ENCODE measurements at places on chromosomes 13 and 19.
A peak's percentile ranks its signal among the peaks of the same experiment; 100 is the strongest.

DNA sequence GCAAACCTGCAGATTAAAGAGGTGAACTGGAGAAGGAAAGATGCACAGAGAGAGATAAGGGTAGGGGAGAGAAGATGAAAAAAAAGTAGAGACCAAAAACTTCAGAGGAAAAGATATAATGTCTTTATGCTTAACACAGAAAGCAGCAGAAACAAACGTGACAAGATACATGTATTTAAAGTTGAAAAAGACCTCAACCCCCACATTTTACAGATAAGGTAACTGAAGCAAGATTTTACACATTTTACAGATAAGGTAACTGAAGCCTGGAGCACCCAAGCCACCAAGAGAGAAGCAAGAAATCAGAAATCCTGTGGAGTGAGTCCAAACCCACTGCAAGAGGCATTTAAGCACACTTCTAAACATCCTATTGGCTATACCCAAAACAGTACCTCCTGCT, 185.3 kb downstream of the TBC1D4 start:
- no peak for DNase-seq
- H3K4me3 ChIP-seq: no peak overlapping the region
- no peaks in the 10 kb centered on the region for H3K27me3 ChIP-seq
- peaks cover 7% of the 10 kb centered on the region for H3K4me1 ChIP-seq
- H3K27ac ChIP-seq: no peak overlapping the region

DNA sequence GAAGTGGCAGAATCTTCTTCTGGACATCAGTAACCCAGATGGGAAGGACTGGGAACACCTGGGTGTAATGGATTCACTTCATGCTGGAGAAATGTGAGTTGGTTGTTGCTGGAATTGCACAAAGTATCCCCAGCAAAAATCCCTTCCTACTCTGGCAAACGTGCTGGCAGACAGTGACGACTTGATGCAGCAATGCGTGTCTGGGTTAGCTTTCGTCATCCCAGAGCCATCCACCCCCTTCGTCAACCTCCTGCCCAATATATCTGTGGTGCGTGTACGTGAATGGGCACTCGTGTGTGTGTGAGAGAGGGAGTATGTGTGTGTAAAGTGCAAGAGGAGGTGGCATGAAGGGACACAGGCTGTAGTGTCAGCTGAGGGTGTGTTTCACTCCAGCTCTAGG, 70.9 kb downstream of the TM9SF2 start:
- H3K4me1 ChIP-seq: peaks cover 5% of the 10 kb centered on the region
- no peak for DNase-seq
- no peak overlapping the region for H3K4me3 ChIP-seq
- H3K36me3 ChIP-seq: peaks cover 4% of the 10 kb centered on the region

- H3K27me3 ChIP-seq: no peaks in the 10 kb centered on the region
- H3K36me3 ChIP-seq: no peaks in the 10 kb centered on the region
- no peaks in the 10 kb centered on the region for H3K4me1 ChIP-seq
- H3K27ac ChIP-seq: no peak overlapping the region
- DNase-seq: no peak
- H3K4me3 ChIP-seq: no peak overlapping the region
These were observed 257.8 kb downstream of the ENOX1 start for GRCh38 chr13:43528992-43529391.

GRCh38 chr13:32657309-32657708, 71.1 kb downstream of the PDS5B start:
- no peak overlapping the region for H3K4me3 ChIP-seq
- no peak for DNase-seq
- no peaks in the 10 kb centered on the region for H3K27me3 ChIP-seq
- H3K36me3 ChIP-seq: peaks cover 47% of the 10 kb centered on the region
- peaks cover 9% of the 10 kb centered on the region for H3K4me1 ChIP-seq
- no peak overlapping the region for H3K27ac ChIP-seq

DNA sequence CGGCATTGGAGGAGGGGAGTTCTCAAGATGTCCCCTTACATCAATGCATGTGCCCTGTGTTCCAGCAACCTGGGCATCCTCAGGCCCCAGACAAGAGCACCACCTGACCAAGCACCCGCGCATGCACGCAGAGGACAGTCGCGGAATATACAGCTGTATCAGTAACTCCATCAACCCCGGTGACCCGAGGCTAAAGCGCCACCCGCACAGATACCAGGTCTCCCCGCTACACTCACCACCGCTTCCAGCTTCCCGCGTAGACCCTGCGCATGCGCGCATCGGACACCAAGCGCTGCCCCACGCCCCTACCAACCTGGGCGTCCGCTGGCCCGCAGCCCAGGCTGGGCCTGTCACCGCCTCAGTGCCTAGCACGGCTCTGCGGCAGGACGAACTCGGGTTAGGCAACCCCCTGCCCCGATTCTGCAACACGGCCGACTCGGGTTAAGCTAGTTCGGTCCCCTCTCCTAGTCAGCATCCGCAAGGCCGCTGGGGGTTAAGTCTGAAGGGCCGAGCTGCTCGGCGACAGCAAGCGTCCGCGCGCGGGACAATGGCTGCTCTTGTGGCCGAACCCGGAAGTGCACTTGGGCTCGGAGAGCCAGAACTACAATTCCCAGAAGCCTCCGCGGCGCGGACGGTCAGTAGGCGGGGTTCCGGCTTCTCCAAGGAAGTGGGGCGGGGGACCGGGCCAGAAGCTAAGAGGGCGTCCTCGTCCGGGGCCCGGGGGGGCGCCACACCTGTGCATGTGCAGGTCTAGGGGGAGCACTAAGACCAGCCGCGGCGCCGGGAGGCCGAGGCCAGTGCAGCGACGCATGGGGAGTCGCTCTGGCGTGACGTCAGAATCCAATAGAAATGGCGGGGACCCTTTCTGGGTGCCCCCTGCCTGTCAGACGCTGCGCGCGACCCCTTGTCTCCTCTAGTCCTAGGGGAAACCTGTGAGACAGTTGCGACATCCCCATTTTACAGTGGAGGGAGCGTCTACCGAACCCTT, at the start of gene ZNF180:
Gene ZNF180, minus strand, starts transcription at position 561 of the 988 bp plus-strand sequence. CDS start 3,188 bp downstream, outside the sequence.
- peaks cover 10% of the 10 kb centered on the region for H3K4me1 ChIP-seq
- peak; percentile 96 for DNase-seq
- peak within 1 kb of the TSS; percentile 96 for H3K4me3 ChIP-seq
- H3K27ac ChIP-seq: peak within 1 kb of the TSS; percentile 94
- H3K36me3 ChIP-seq: peaks cover 41% of the 10 kb centered on the region

GRCh38 chr19:13974073-13974472, 21.8 kb downstream of the DCAF15 start:
- H3K27ac ChIP-seq: peak overlapping the region; percentile 73
- DNase-seq: no peak
- H3K36me3 ChIP-seq: peaks cover 13% of the 10 kb centered on the region

- H3K27ac ChIP-seq: no peak overlapping the region
- DNase-seq: no peak
- H3K4me3 ChIP-seq: no peak overlapping the region
These were observed 24.2 kb upstream of the C1QTNF9B start for GRCh38 chr13:23921451-23921888.

DNA sequence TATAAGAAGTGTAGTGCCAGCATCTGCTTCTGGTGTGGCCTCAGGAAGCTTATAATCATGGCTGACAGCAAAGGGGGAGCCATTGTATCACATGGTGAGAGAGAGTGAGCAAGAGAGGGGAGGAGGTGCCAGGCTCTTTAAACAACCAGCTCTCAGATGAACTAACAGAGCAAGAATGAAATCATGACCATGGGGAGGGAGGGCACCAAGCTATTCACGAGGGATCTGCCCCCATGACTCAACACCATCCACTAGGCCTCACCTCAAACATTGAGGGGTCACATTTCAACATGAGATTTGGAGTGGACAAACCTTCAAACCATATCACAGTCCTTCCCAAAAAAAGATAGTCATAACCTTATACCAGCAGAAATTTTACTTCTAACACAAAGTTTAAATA, 174.0 kb downstream of the GPC5 start:
- no peak overlapping the region for H3K4me3 ChIP-seq
- DNase-seq: no peak
- no peak overlapping the region for H3K27ac ChIP-seq

DNA sequence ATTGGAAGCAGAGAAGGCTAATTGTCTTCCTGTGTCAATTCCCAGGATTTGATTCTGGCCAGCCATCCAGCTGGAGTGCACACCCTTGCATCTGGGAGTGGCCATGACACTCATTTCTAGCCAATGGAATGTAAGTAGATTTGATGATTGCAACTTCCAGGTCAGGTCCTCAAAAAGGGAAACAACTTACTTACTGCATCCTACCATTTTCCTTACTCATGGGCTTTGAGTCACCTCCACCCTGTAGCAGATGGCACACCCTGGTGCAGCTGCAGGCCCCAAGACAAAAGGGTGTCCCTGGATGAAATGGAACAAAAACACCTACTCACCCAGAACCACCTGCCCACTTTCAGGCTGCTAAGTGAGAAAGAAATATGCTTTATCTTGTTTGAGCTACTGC, 27.3 kb upstream of the MPHOSPH8 start:
- H3K36me3 ChIP-seq: peaks cover 24% of the 10 kb centered on the region
- H3K4me3 ChIP-seq: no peak overlapping the region
- peaks cover 3% of the 10 kb centered on the region for H3K4me1 ChIP-seq
- no peak overlapping the region for H3K27ac ChIP-seq
- no peak for DNase-seq

GRCh38 chr13:46377554-46377953, 9.5 kb downstream of the RUBCNL start:
- H3K4me3 ChIP-seq: no peak overlapping the region
- DNase-seq: no peak
- no peaks in the 10 kb centered on the region for H3K4me1 ChIP-seq
- no peaks in the 10 kb centered on the region for H3K27me3 ChIP-seq
- no peaks in the 10 kb centered on the region for H3K36me3 ChIP-seq

DNA sequence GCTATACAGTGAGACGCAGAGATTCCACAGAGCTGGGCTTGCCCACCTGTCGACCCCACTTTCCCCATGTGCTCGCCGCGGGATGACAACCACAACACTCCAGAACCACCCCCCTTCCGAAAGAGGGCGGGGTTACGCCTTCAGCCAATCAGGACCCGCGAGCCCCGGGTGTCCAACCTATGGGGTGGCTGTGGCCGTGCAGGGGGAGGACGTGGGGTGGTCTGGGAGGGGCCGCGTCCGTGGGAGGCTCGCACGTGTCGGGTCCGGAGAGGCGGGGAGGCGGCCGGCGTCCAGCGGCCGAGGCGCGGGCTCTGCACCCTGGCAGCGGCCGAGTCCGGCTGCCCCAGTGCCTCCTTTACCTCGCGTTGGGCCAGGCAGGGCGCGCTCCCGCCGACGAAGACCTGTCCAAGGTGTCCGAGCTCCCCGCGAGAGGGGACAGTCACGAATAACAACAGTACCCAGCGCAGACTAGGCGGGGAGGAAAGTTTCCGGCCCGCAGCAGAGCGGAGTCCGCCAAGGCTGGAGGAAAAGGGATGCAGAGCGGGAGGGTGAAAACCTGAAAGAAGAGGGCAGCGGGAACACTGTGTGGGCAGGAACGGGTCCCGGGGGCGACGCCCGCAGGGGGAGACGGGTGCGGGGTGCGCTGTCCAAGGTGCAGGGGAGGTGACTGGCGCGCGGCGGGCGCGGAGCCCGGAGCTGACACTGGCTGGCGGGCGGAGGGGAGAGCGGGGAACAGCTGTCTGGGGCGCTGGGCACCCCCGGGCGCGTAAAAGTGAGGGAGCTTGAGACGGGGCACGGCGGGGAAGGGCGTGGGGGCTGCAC, 911 bp downstream of the ENOX1 start:
- no peaks in the 10 kb centered on the region for H3K36me3 ChIP-seq
- peaks cover 17% of the 10 kb centered on the region for H3K27me3 ChIP-seq
- peak; percentile 79 for DNase-seq
- H3K4me3 ChIP-seq: peak overlapping the region; percentile 95

DNA sequence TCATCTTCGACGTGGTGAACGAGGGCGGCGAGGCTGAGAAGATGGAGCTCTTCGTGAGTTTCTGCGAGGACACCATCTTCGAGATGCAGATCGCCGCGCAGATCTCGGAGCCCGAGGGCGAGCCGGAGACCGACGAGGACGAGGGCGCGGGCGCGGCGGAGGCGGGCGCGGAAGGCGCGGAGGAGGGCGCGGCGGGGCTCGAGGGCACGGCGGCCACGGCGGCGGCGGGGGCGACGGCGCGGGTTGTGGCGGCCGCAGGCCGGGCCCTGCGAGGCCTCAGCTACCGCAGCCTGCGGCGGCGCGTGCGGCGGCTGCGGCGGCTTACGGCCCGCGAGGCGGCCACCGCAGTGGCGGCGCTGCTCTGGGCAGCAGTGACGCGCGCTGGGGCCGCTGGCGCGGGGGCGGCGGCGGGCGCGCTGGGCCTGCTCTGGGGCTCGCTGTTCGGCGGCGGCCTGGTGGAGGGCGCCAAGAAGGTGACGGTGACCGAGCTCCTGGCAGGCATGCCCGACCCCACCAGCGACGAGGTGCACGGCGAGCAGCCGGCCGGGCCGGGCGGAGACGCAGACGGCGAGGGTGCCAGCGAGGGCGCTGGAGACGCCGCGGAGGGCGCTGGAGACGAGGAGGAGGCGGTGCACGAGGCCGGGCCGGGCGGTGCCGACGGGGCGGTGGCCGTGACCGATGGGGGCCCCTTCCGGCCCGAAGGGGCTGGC, 52.6 kb downstream of the MAP4K1 start:
- H3K4me3 ChIP-seq: no peak overlapping the region
- H3K4me1 ChIP-seq: no peaks in the 10 kb centered on the region
- peaks cover 7% of the 10 kb centered on the region for H3K27me3 ChIP-seq
- H3K27ac ChIP-seq: no peak overlapping the region
- no peaks in the 10 kb centered on the region for H3K36me3 ChIP-seq
- DNase-seq: no peak

DNA sequence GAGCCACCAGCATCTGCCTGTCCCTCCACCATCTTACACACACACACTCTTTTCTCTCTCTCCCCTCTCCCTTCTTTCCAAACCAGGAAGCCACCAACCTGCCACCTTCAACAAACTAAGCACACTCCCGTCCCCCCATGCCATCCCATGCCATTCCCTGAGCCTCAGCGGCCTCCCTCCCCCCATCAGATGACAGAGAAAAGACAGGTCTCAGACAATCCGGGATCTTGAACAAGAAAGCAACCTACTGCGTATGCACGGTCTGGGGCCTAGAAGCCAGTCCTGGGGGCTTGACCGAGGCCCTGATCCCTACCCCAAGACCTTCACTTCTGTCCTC, 19.4 kb downstream of the AKT2 start:
- peaks cover 7% of the 10 kb centered on the region for H3K4me1 ChIP-seq
- H3K36me3 ChIP-seq: peaks cover 7% of the 10 kb centered on the region
- no peak overlapping the region for H3K4me3 ChIP-seq
- DNase-seq: no peak
- H3K27ac ChIP-seq: no peak overlapping the region

GRCh38 chr13:33139184-33139583, 123.0 kb downstream of the KL start:
- H3K27me3 ChIP-seq: no peaks in the 10 kb centered on the region
- H3K4me1 ChIP-seq: peaks cover 24% of the 10 kb centered on the region
- H3K36me3 ChIP-seq: peaks cover 24% of the 10 kb centered on the region
- no peak overlapping the region for H3K4me3 ChIP-seq
- H3K27ac ChIP-seq: no peak overlapping the region

DNA sequence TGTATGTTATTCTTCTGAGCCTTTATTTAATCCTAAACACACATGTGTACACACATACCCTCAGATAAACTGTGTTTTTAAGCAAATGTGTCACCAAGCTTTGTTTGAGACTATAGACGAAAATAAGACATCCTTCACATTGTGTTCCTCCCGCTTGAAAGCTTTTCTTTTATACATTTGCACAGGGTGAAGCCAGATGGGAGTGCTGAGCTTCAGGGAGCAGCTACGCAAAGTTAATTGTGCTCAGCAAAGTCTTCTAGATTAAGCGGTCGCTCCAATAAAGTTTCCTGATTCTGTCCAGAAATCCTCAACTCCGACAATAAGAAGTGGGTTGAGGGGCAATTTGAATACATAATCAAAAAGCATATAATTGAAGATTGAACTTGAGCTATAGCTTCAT, 117.2 kb upstream of the ARGLU1 start:
- no peaks in the 10 kb centered on the region for H3K36me3 ChIP-seq
- peaks cover 43% of the 10 kb centered on the region for H3K4me1 ChIP-seq
- H3K27ac ChIP-seq: no peak overlapping the region

GRCh38 chr19:53879140-53880081, 2.6 kb upstream of the PRKCG start:
- H3K27ac ChIP-seq: peak overlapping the region; percentile 70
- DNase-seq: peak; percentile 99
- H3K36me3 ChIP-seq: peaks cover 10% of the 10 kb centered on the region
- no peak overlapping the region for H3K4me3 ChIP-seq
- H3K4me1 ChIP-seq: peaks cover 13% of the 10 kb centered on the region
